Suprapubic skin (tissue), 4 donors: ENCODE measurements at places on chromosomes 11 and 22. TPM values are rescaled to one million over a fixed set of nuclear protein-coding genes. Genes with fewer than 3 reads are reported as not detected.

PLAAT2 gene
- total RNA-seq, result not detected

GRCh38 chr22:24329453-24329852 is 58.8 kb downstream of the SPECC1L start:
- no peak for DNase-seq

CNTF gene
- 3.5 TPM for total RNA-seq

GRCh38 chr11:12449961-12450715 is 72.8 kb downstream of the PARVA start:
- DNase-seq, result no peak

GRCh38 chr11:130020323-130020722 is 17.7 kb upstream of the PRDM10 start:
- no peak for DNase-seq

DNA sequence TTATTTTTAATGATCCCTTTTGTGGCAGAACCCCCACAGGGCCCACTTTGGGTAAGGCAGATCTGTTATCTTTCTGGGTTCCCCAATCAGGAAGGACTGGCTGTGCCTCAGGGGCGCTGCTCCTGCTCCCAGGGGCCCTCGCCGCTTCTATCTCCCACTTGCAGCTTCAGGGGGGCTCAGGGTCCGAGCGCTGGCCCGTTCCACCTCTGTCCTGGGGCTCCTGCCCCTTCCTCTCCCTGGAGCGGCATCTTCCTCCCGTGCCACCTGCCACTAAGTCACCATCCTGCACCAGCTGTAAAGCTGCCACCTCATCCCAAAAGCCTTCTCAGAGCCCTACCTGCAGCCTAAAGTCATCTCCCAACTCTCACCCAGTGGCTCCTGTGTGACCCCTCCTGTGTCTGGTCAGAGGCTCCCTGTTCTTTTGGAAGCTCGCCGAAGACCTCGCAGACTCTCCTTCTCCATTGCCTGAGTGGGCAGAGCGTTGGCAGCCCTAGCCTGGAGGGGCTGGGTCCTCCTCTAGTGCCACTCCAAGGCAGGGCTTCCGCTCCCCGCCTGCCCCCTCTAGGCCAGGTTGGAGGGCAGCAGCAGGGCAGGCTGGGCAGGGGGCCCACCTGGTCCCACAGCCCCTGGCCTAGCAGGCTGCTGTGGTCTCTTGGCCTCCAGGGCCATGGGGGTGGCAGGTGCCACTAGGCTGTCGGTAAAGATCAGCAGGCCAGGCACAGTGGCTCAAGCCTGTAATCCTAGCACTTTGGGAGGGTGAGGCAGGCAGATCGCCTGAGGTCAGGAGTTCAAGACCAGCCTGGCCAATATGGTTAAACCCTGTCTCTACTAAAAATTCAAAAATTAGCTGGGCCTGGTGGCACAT is 106.7 kb downstream of the MORC2 start:
- DNase-seq, result peak; percentile 34

IGLL1 gene
- total RNA-seq, result not detected

DNA sequence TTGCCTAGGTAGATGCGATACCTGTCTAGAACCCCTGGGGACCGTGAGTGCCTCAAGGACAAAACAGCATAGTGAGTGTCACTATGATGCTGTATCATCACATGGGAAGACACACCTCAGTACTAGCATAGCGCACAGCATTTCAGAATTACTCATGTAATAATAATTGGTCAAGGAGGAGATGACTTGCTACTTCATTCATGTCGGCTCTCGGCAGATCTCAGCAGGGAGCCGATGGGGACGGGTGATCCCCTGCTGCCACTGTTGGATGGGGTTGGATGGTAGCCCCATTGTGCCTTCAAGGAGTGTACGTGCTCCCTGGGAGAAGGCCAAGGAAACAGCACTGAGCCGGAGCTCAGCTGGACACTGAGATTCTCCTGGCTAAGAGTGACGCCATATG is 186.9 kb downstream of the EFCAB6 start:
- no peak for DNase-seq

DNA sequence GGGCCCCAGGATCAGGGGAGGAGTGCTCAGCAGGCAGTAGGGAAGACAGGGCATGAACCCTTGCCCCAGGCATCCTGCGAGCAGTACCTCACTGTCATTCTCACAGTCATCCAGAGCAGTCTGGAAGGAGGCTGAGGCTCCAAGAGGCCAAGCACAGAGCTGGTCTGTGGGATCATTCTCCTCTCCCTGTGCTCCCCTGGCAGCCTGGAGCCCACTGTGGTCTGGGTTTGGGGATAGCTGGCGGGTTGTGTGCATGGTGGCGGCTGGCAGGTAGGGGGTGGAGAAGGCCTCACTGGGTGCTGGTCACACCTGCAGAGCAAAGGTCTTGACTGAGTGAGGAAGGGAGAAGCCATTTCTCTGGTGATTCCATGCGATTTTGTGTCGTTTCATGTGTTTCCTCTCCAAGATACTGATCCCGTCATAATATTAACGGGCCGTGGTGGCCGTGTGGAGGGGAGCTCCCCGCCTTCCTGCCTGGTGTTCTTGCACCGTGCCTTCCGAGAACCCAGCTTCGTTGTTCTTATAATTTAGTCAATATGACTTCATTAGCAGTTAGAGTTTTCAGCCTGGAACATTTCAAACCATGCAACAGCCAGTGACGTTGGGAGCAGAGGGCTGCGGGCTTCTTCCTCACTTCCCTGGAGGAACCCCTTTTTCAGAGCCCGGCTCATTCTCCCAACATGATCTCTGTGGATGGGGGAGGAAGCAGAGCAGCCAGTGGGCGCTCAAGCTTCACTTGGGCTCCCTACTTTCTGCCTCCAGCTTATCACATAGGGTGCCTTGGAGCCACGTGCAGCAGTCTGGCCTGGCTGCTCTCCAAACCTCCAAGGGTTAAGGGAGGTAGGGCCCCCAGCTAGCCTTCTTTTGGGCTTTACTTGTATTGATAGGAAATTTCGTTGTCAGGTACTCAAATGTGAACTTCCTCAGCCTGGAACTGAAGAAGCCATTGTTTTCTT is 20.8 kb upstream of the ADORA2A start:
- DNase-seq, result no peak

MYBPC3 gene
- total RNA-seq, result not detected

GRCh38 chr11:109522116-109522755 is 100.2 kb downstream of the C11orf87 start:
- DNase-seq, result no peak

- DNase-seq, result no peak
Observed at GRCh38 chr22:46593211-46593681, 26.9 kb upstream of the GRAMD4 start.

GRCh38 chr11:131817687-131818188 is 447.3 kb downstream of the NTM start:
- no peak for DNase-seq

- DNase-seq, result peak; percentile 58
Observed at GRCh38 chr11:134659882-134660281, 247.8 kb upstream of the B3GAT1 start.

GRCh38 chr11:20207781-20208621 is 47.7 kb upstream of the DBX1 start:
- DNase-seq, result no peak

DNA sequence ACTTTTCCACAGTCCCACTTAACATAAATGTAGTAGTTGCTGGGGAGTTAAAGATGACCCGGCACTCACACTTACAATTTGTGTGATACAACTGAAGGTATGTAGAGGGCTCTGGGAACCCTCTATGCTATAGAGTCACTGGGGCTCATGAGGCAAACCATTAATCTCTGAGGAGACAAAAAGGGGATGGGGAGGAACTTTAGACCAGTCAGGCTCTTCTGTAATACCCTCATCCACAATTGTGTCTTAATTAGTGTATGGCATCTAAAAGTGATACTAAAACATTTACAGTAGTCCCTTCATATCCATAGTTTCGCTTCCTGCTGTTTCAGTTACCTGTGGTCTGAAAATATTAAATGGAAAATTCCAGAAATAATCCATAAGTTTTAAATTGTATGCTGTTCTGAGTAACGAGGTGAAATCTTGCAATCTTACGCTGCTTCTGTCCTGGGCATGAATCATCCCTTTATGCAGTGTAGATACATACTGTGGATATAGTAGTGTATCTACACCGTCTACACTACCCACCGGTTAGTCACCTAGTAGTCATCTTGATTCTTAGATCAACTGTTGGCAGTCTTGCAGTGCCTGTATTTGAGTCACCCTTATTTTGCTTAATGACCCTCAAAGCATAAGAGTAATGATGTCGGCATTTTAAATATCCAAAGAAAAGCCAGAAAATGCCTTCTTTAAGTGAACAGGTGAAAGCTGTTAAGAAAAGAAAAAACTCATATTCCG is 12.2 kb downstream of the CBL start:
- no peak for DNase-seq

- DNase-seq, result no peak
Observed at GRCh38 chr11:93710239-93710638, 31.1 kb downstream of the TAF1D start.

GRCh38 chr22:46846150-46846831 is 83.8 kb downstream of the TBC1D22A start:
- no peak for DNase-seq

ACTN3 gene
- total RNA-seq, result not detected

- DNase-seq, result no peak
Observed at GRCh38 chr11:26762089-26762488, 40.2 kb upstream of the SLC5A12 start.
